ENCODE measurements at places on chromosomes 7 and 10.

DNA sequence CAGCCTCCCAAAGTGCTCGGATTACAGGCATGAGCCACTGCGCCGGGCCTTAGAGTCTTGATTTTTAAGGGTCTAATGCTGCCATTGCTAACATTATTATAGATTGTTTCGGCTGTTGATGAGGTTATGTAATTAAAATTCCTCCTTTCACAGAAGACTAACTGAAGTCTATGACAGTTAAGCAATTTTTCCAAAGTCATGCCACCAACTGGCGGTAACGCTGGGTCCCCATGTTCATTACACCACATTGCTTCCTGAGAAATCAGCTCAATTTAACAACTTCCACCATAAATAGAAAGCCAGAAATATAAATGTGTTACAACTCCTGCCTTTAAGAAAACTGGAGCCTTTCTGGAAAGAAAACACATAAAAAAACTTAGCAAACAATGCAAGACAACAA, 3.5 kb downstream of the ERLIN1 start:
- no peak for DNase-seq

DNA sequence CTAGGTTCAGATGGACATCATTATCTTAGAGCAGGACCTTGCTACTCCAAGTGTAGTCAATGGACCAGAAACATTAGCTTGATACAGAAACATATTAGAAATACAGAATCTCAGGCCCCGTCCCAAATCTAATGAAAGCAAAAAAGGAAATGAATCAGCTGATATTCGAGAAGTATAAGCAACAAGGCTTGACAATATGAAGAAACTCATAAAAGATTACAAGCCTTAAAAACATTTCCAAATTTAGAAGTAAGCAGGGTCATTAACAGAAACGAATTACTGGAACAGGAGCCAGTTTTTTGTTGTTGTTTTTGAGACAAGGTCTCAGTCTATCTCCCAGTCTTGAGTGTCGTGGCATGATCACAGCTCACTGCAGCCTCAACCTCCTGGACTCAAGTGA, 40.5 kb upstream of the GSAP start:
- no peak for DNase-seq

DNA sequence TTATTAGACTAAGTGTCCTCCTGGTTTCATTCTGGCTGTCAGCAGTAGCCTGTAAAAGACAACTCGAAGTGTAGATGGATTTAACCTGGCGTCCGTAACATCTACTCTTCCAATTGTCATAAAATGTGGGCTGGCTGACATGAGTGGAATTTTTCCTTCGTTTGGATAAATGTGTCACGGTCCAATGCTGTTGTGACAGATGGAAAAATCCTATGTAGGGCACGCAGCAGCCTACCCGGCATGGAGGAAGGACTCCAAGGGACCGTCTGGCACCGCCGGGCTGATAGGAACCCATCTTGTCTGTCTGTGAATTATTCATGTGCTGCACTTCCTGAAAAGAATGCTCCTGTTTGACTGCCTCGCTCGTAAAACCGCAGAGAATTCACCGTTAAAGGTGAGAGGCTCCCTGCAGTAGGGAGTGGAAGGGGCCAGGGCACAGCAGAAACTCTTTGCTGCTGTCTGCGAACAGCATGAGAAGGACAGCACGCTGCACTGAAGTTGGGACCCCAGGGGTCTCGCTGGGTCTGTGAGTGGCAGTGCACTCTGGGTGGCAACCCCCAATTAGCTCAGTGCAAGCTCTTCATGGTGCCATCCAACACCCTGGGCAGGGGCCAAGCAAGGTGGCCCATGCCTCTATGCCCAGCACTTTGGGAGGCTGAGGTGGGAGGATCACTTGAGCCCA, 1.6 kb upstream of the ORAI2 start:
- DNase-seq: no peak

DNA sequence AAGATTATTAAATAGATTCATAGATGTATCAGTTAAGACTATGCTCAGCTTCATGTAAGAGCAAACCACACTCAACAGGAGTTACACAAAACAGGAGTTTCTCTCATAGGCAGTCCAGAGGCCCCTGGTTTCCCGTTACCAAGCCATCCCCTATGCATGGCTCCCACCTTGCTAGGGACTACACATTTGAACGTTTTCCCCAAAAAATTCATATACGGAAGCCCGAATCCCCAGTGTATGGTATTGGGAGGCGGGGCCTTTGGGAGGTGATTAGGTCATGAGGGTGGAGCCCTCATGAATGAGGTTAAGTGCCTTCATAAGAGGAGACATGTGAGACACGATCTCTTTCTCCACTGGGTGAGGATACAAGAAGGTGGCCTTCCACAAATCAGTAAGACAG, 29.1 kb downstream of the RSU1 start:
- DNase-seq: no peak

DNA sequence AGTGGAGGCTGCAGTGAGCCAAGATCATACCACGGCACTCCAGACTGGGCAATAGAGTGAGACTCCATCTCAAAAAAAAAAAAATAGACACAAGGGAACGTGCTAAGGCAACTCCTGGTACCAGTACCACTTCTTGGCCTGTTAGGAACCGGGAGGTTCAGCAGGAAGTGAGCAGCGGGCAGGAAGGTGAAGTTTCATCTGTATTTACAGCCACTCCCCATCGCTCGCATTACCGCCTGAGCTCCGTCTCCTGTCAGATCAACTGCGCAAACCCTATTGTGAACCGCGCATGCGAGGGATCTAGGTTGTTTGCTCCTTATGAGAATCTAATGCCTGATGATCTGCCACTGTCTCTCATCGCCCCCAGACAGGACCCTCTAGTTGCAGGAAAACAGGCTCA, 69.9 kb upstream of the FOXK1 start:
- DNase-seq: no peak

GRCh38 chr7:151018421-151019129, 5.7 kb downstream of the ATG9B start:
- peak; percentile 45 for DNase-seq

DNA sequence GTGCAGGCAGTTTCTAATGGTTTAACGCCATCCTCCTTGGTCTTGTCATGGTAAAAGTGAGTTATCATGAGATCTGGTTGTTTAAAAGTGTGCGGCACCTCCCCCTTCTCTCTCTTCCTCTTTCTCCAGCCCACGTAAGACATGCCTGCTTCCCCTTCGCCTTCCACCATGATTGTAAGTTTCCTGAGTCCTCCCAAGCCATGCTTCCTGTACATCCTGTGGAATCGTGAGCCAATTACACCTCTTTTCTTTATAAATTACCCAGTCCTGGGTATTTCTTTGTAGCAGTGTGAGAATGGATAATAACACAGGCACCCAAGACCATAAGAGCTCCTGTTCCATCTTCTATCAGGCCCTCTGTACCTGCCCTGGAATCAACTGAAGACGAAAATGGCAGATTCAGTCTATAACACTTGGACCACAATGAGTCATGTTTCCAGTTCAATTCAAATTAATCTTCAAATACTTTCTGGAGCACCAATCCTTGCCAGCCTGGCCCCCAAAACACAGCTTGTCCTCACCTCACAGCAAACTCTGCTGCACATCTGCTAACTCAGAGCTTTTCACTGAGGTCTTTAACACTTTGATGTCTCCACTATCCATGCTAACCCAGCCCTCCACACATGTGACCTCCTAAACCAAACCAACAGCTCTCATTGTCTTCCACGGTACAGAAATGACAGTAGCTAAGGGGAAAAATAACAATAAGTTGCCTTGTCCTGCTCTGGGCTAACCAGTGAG, 73.2 kb downstream of the SFMBT2 start:
- DNase-seq: no peak

GRCh38 chr7:151311294-151311864, 30.2 kb upstream of the NUB1 start:
- DNase-seq: no peak

- DNase-seq: no peak
Measured at GRCh38 chr7:74220229-74220628, 10.4 kb downstream of the LAT2 start.

GRCh38 chr10:64468219-64468618, 947.0 kb downstream of the REEP3 start:
- DNase-seq: no peak

DNA sequence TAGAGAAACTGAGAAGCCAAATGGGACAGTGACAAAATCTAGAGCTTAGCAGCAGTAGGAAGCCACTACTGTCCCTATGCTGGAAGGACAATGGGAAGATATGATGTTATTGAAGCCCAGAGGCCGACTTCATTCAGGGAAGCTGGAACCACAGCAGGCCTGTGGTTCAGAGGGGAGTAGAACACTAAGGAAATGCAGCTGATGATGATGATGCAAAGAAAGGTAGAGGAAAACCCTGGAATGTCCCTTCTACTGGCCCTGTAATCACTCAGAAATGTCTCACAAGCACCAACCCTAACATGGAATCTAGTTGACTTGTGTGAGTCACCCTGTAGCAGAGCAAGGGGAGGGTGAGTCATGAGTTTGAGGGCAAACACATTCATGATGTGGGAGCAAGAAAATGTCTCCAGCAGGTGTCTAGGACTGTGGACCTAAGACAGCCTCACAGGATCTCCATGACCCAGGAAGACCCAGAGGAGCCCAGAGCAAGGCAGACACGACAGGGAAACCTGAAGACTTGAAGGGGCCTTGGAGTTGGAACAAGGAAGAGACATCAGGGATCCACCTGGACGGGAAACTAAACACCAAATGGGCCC, 37.0 kb upstream of the LRRC17 start:
- no peak for DNase-seq

- no peak for DNase-seq
Measured at GRCh38 chr7:47147213-47147631, 434.7 kb downstream of the TNS3 start.
